Activated T-helper 17 cell treated with anti-CD3 and anti-CD28 coated beads, Interleukin-2, amount 50 U/mL, for 72 hours (primary cell): ENCODE measurements at places on chromosomes 3 and 15. TPM values are rescaled to one million over a fixed set of nuclear protein-coding genes. Genes with fewer than 3 reads are reported as not detected.
A peak's percentile ranks its signal among the peaks of the same experiment; 100 is the strongest.

CISH gene
- total RNA-seq = 204 TPM

DNA sequence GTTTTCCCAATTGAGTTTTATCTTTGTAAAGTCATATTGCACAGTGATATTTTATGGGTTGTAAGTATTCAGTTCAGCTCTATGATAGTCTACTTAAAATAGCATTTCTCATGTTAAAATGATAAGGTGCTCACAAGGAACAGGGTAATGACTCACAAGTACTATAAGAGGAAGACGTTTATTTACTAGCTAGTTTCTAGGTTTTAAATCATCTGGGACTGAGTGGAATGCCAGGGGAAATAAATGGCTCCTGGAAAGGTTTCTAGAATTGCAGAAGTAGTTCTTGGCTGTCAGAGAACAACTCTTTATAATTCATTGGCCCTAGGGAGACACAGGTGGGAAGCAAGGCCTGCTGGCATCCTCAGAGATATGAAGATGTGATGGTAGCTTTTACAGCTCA is 112.8 kb downstream of the CHDH start:
- no peak for ATAC-seq

DNA sequence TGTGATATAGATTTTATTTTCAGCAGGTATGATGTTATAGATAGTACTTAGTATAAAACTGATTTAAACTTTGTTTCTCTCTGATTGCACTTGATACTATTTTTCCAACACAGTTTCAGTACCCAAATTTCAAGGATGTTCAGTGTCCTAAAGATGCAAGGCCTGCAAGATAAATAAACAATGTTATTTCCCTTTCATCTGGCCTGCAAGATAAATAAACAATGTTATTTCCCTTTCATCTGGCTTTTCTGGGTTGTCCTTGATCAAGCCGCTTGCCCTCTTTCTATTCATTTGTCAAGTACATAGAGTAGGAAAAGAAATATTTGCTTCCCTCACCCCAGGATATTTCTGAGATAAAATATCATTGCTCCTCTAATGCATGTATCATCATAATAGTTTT is 571.0 kb downstream of the FGF12 start:
- no peak for ATAC-seq

DNA sequence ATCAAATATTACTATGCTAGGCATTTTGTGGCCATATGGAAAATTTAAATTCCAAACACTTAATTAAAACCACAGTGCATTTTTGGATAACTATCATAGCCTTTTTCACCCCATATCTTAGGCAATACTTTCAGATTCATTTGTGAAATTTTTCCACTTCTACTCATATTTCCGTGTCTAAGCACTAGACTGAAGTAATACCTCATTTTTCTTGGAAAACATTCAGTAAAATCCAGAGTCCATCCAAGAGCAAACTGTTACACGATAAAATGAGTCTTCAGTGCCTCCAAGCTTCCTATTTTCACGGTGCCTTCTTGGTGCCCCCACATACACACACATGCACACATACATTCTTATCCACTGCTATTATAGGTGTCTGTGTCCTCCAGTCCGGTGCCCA is 845.9 kb downstream of the TBL1XR1 start:
- ATAC-seq = no peak

DNA sequence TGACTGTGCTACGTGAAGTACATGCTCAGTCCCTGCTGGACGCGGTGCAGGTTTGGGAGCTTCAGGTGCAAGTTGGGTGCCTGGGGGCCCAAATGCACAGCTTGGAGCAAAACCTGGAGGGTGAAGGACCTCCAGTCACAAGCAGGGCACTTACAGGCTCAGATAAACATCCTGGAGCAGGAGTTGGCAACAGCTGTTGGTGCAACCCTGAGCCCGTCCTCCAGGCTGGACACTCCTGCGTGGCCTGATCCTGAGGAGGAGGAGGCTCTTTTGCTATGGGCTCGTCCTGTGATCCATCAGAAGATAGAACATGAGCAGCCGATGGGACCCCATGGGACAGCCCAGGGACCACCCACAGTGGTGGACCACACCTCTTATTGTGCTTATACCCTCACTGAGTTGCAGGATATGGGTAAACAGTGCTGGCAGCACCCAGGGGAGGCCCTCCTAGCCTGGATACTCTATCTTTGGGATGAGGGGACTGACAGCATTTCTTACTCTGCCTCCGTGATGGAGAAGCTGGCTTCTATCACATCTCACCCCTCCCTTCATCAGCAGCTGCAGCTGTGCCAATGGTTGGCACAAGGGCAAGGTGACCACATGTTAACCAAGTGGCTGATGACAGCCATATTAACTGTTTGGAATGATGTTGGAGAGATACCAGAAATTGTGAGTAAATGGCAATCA is 301.6 kb downstream of the ZPLD1 start:
- ATAC-seq = no peak

ILDR1 gene
- total RNA-seq = 1.4 TPM

ANKRD34C gene
- not detected for total RNA-seq

CSK gene
- 176 TPM for total RNA-seq

- no peak for ATAC-seq
Observed at GRCh38 chr3:12347301-12347700, 58.4 kb downstream of the PPARG start.

SMCO1 gene
- not detected for total RNA-seq

IL12A gene
- total RNA-seq = not detected

GRCh38 chr15:58267051-58267450 is 128.9 kb downstream of the AQP9 start:
- ATAC-seq = no peak

DNA sequence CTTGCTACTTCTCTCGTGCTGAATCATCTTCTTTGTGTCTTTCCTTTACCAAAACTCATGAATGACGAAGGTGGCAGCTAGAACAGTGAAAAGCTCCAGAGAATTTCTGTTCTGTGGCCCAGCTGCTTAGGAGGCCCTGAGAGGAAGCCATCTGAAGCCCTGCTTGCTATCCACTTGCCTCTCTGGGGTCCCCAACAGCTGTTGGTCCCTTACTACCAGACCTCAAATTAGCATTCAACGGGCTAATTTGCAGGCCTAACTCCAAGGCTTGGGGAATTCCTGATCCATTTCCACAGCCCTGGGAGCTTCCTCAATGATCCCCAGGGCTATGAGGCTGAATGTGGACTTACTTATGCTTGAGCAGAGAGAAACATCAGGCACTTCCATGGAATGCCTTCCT is 37.5 kb upstream of the FSTL1 start:
- ATAC-seq = no peak

DNA sequence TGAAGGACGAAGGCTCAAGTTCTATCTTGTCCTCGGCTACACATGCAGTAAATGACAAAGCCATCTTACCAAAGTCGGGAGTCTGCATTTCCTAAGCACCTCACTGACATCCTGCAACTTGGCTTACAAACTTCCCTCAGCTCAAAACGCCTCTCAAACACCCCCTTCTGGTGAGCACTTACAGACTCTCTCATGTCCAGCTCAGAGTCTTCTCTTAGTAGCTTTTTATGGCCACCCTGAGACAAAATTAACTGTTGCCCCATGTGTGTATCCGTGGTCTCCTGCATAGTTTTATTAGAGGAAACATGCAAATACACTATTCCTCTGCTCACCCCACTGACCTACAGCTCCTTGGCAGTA is 819.7 kb downstream of the FHIT start:
- ATAC-seq = no peak

DNA sequence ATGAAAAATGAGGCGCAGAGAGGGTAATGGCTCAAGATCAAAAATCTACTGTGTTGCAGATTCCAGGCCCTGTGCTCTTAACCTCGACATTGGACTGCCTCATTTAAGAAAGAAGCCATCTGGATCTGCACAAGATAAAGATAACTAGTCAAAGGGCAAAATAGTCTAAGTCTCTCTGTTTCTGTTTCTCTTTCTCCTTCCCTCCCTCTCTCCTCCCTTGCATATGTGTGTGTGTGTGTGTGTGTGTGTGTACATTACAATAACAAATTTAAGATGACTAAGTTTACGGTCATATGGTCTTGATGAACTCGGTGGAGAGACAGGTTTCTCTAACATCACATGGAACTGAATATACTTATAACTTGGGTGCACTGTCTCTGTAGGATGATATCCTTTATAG is 69.2 kb downstream of the MEIS2 start:
- no peak for ATAC-seq

GRCh38 chr3:32460031-32460749 is 42.5 kb downstream of the CMTM6 start:
- ATAC-seq = peak; percentile 84

CCDC54 gene
- not detected for total RNA-seq

GRCh38 chr15:34753236-34753894 is 1.4 kb downstream of the GJD2 start:
- no peak for ATAC-seq

GRCh38 chr15:80682201-80682600 is 12.9 kb upstream of the ABHD17C start:
- ATAC-seq = no peak

- ATAC-seq = no peak
Observed at GRCh38 chr3:3516996-3517395, 282.2 kb upstream of the LRRN1 start.

GRCh38 chr3:146493221-146493620 is 23.9 kb upstream of the PLSCR2 start:
- ATAC-seq = no peak

STRIT1 gene
- total RNA-seq = not detected

PLA2G4E gene
- 0.13 TPM for total RNA-seq

DNA sequence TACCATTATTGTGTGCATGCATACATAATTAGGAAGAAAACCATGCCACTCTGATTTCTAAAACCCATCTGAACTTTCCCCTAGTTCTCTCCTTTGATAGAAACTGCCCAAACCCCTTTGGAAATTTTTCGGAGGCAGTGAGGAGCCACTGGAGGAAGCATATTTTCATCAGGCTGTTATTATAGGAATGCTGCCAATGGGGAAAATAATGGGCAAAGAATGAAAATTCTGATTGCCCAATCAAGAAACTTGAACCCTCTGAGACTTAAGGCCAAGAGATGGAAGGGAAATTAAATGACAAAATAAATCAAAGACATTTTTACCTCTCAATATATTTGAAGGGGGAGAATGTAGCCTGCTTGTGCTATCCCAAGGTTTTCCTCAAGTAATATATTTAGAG is 376.0 kb upstream of the PDZRN3 start:
- no peak for ATAC-seq

- ATAC-seq = no peak
Observed at GRCh38 chr15:57160823-57161560, 215.3 kb upstream of the CGNL1 start.

DNA sequence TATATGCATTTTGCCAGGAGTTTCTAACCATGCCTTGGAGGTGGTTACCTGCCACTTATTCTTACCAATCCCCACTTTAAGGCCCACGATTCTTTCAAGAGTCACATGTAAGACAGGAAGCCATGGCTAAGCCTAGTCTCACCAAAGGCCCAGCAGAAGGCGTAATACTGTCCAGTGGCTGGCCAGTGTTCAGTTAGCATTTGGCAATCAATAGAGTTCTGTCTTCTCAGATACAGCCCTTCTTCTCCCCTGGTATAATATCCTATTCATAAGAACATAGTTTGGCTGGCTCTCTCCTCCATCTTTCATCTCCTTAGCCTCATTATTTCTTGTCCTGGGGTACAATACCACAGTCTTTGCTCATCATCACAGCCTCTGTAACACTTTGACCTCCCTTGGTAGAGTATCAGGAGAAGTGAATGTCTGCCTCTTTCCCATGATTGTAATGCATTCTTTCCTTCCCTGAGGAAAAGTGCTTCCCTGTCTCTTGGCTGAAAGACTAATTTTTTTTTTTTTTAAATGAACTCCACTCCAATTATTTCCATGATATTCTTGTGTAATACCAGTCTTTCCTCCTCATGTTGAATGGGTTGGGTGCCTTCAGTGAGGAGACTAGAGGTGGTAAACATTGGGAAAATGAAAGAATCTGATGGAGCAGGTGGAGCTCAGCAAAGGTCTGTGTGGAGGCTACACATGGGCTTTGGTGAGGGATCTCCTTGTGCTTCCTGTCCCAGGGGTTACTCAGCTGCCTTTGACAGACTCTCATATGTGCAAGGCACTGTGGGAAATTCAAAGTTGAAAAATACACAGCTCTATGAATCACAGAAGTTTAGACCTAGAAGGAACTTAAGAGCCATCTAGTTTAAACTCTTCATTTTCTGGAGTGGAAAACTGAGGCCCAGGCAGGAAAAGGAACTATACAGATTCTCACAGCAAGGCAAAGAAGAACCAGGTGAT is 218.2 kb downstream of the P3H2 start:
- no peak for ATAC-seq

DNA sequence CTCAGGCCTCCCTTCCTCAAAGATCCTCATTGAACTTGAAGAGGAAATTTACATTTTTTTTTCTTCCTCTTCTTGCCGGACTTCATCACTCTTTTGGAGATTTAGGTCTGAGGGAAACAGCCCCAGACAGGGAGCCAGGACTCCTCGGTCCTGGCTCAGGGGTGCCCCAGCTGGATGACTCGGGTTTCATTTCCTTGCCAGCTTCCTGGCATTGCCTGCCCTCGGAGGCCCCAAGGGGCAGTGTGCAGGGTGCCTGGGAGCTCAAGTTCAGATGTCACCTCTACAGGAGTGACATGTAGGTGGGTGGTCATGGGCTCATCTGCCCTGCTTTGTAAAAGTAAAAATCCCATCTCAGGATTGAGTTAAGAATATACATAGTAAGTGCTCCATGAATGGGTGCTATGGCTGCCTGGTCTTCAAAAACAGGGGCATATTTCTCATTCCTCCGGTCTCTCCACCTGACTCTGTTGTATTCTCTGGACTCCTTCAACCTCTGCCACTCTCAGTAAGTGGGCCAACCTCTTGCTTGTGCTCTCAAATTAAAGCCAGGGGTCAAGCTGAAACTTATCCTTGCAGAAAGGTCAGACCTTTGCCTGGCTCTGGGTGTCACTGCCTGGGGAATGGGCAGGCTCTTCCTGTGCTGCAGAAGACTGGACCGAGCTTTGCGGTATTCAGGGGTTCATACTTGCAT is 51.8 kb downstream of the SMAD6 start:
- no peak for ATAC-seq

NEK11 gene
- 3.1 TPM for total RNA-seq

C3orf85 gene
- not detected for total RNA-seq

CCDC39 gene
- total RNA-seq = not detected

PLXNA1 gene
- 9.3 TPM for total RNA-seq

GRCh38 chr3:44179246-44179645 is 62.4 kb upstream of the TOPAZ1 start:
- ATAC-seq = no peak

CCNB2 gene
- 72.8 TPM for total RNA-seq

SLC28A2 gene
- not detected for total RNA-seq

PCOLCE2 gene
- not detected for total RNA-seq

IGSF11 gene
- 0.24 TPM for total RNA-seq

- no peak for ATAC-seq
Observed at GRCh38 chr15:66221126-66221525, 32.4 kb downstream of the MEGF11 start.

- ATAC-seq = no peak
Observed at GRCh38 chr3:155431856-155432570, 138.5 kb upstream of the STRIT1 start.

ALS2CL gene
- 0.69 TPM for total RNA-seq

GRCh38 chr3:13079051-13079450 is 5.8 kb upstream of the IQSEC1 start:
- no peak for ATAC-seq

DZIP3 gene
- 19.7 TPM for total RNA-seq

GRCh38 chr3:16912400-16913263 is 27.9 kb downstream of the PLCL2 start:
- ATAC-seq = peak; percentile 73

ADAMTS9 gene
- not detected for total RNA-seq
